ENCODE measurements at places on chromosomes 12 and 14. TPM values are rescaled to one million over a fixed set of nuclear protein-coding genes. Genes with fewer than 3 reads are reported as not detected.

Gene TDRD9
- total RNA-seq, result 0.22 TPM

DNA sequence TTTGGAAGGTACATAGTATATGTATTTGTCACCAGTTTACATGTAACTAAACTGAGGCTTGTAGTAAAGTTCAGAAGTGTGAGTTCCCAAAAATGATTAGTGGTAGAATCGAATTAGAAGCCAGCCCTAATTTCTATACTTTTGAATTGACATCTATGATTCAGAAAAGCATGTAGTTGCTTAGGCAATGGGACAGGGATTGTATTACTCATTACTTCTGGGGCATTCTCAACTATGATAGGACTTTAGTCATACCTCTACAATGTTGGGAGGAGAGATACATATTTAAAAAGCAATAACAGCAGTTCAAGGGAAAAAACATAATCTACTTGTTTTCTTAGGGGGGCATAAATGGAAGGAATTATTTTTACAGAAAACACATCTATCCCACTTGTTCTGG lies 277.9 kb upstream of the E2F7 start:
- H3K27me3 ChIP-seq, result no peaks in the 10 kb centered on the region
- H3K4me3 ChIP-seq, result no peak overlapping the region
- H3K36me3 ChIP-seq, result no peaks in the 10 kb centered on the region
- no peak for DNase-seq

Gene SLC2A14
- not detected for total RNA-seq

Gene CDKN3
- 1.1 TPM for total RNA-seq

GRCh38 chr14:47278233-47278842 lies 397.1 kb downstream of the MDGA2 start:
- no peak overlapping the region for H3K4me3 ChIP-seq
- H3K36me3 ChIP-seq, result no peaks in the 10 kb centered on the region
- no peak for DNase-seq
- no peak overlapping the region for H3K27ac ChIP-seq

Gene DCN
- total RNA-seq, result not detected

GRCh38 chr12:100964028-100964427 lies 169.5 kb downstream of the ANO4 start:
- no peaks in the 10 kb centered on the region for H3K36me3 ChIP-seq
- H3K4me1 ChIP-seq, result no peaks in the 10 kb centered on the region
- H3K27me3 ChIP-seq, result peaks cover 14% of the 10 kb centered on the region
- no peak overlapping the region for H3K4me3 ChIP-seq
- H3K27ac ChIP-seq, result no peak overlapping the region

GRCh38 chr14:91095178-91095577 lies 18.7 kb upstream of the DGLUCY start:
- H3K36me3 ChIP-seq, result no peaks in the 10 kb centered on the region
- peak overlapping the region; percentile 18 for H3K27ac ChIP-seq
- peaks cover 3% of the 10 kb centered on the region for H3K4me1 ChIP-seq
- no peak overlapping the region for H3K4me3 ChIP-seq
- DNase-seq, result no peak
- no peaks in the 10 kb centered on the region for H3K27me3 ChIP-seq

DNA sequence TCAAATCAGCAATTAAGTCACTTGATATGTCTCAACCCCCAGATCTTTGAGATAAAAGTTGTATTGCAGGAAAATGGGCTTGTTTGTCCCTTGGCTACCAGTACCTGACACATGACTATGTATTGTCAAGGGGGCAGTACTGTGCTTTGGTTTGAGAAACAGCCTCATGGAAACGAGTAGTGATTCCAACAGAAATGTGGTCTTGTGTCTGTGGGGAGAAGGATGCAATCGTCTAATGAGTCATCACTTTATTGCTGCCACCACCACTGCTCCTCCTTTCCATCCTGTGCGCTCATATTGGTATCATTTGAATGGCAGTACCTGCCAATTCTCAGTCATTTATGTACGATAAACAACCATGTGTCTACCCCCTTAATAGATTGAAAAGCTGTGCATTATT lies 72.8 kb upstream of the ARHGAP5 start:
- no peak for DNase-seq
- H3K4me3 ChIP-seq, result no peak overlapping the region
- no peak overlapping the region for H3K27ac ChIP-seq
- no peaks in the 10 kb centered on the region for H3K4me1 ChIP-seq

DNA sequence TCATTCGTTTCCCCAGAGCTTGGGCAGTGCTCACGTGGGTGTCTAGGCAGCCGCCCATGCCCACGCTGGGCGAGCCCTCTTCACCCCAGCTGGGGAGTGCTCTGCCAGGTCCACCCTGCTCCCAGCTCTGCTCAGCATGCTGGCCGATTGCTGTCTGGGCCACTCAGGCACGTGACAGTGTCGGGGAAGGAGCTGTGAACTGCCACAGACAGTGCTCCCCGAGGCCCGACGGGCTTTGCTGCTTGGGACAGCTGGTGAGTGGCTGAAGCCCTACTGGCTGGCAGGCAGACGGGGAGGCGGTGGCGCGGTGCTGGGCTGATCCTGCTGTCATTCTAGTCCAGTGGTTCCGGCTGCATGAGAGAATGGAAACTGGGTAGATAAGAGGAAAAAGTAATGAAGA lies 15.8 kb downstream of the NOC4L start:
- peaks cover 22% of the 10 kb centered on the region for H3K4me1 ChIP-seq
- no peak overlapping the region for H3K27ac ChIP-seq
- H3K36me3 ChIP-seq, result no peaks in the 10 kb centered on the region

GRCh38 chr14:93713726-93714405 lies 74.4 kb downstream of the PRIMA1 start:
- no peak overlapping the region for H3K27ac ChIP-seq
- H3K4me3 ChIP-seq, result no peak overlapping the region
- no peaks in the 10 kb centered on the region for H3K4me1 ChIP-seq
- DNase-seq, result no peak
- H3K27me3 ChIP-seq, result peaks cover 15% of the 10 kb centered on the region
- H3K36me3 ChIP-seq, result no peaks in the 10 kb centered on the region

Gene GLS2
- total RNA-seq, result 11.5 TPM

DNA sequence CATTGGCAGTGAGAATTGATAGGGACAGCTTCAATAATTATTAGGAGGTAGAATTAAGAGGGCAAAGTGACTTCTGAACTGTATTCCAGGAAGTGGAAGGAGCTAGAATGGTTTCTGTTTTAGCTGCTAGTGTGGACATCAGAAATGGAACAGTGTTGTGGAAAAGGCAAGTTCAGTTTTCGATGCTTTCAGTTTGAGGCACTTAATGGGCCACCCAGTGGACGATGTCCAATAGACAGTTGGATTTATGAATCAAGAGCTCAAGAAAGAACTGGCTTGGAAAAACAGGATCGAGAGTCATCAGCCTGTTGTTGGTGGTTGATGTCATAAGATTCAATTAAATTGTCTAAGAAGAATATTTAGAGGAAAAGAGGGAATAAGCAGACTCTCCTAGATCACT lies 136.3 kb downstream of the DYRK2 start:
- H3K36me3 ChIP-seq, result no peaks in the 10 kb centered on the region
- no peak overlapping the region for H3K4me3 ChIP-seq
- peaks cover 17% of the 10 kb centered on the region for H3K4me1 ChIP-seq
- peak overlapping the region; percentile 54 for H3K27ac ChIP-seq

Gene LHX5
- total RNA-seq, result not detected

Gene DDX51
- 57.9 TPM for total RNA-seq

DNA sequence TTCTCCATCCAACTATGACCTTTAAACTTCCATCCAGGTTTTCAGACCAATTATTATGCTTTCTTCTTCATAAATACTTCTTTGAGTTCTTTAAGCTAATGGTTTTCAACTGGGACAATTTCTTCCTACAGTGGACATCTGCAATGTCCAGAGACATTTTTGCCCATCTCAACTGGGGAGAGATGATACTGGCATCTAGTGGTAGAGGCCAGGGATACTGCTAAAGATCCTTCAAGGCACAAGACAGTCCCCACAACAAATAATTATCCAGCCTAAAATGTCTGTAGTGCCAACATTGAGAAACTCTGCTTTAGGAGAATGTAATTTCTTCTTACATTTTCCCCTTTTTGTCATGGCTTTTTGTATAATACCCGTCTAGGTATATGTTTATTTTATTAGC lies 10.6 kb downstream of the TRHDE start:
- no peak for DNase-seq
- H3K4me1 ChIP-seq, result no peaks in the 10 kb centered on the region

Gene INHBE
- not detected for total RNA-seq

Gene FLRT2
- total RNA-seq, result not detected

DNA sequence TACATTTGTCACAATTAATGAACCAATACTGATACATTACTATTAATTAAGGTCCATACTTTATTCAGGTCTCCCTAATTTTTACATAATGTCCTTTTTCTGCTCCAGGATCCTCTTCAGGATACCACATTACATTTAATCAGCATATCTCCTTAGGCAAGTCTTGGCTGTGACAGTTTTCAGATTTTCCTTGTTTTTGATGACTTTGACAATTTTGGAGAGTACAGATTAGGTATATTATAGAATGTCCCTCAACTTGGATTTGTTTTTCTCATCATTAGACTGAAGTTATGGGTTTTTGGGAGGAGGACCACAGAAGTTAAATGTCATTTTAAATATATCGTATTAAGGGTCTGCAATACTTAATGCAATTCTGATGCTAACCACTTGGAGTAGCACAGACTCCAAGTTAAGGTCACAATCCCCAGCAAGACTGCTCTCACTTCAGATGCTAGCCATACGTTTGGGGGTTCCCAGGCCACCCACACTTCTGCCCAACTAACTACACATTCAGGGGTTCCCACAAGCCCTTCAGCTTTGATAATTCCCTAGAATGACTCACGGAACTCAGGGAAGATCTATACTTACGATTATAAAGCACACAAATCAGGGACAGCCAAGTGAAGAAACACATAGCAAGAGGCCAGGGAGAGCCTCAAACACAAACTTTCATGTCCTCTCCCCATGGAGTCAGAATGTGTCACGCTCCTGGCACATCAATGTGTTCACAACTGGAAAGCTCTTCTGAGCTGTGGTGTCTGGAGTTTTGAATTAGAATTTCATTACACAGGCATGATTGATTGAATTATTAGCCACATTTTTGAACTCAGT lies 17.0 kb upstream of the NUBPL start:
- H3K4me1 ChIP-seq, result no peaks in the 10 kb centered on the region
- no peak overlapping the region for H3K27ac ChIP-seq
- H3K4me3 ChIP-seq, result no peak overlapping the region
- DNase-seq, result no peak

DNA sequence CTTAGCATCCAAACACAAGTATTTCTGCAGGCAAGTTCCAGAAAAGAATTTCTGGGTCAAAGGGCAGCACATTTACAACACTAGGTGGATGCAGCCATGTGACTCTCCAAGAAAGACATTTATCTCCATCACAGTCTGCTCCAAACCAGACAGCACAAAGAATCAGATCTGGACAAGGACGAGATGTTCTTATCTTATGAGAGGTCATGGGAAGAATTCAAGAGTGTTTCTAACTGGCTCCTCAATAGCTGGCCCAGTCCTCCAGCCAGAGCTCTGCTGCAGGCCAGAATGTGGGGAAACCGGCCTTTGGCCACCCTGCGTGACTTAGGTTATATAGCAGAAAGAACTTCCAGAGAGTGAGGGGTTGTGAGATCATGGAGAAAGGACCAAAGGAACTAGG lies 17.4 kb downstream of the TMEM119 start:
- H3K27ac ChIP-seq, result no peak overlapping the region
- H3K4me1 ChIP-seq, result peaks cover 16% of the 10 kb centered on the region
- no peaks in the 10 kb centered on the region for H3K27me3 ChIP-seq
- no peak overlapping the region for H3K4me3 ChIP-seq
- H3K36me3 ChIP-seq, result no peaks in the 10 kb centered on the region

DNA sequence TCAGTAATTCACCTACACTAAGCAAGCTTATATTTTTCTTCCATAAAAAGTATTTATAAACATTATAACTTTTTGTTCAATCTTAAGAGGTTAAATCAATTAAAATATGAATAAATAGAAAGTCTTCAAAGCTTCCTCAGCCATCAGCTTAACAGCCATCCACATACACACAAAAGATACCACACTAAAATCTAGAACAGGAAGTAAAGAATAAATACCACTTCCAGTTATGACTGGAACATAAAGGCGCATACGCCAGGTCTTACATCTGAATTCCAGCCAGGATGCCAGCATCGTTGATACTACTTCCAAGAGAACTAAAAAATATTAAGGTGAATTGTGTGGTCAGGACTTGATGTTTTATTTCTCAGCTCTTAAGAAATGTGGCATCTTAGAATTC lies 17.0 kb downstream of the SIX1 start:
- peaks cover 2% of the 10 kb centered on the region for H3K4me1 ChIP-seq
- H3K27me3 ChIP-seq, result peaks cover 26% of the 10 kb centered on the region
- no peak overlapping the region for H3K27ac ChIP-seq
- DNase-seq, result no peak

- no peaks in the 10 kb centered on the region for H3K27me3 ChIP-seq
- no peak for DNase-seq
- no peak overlapping the region for H3K27ac ChIP-seq
- H3K4me1 ChIP-seq, result no peaks in the 10 kb centered on the region
- H3K36me3 ChIP-seq, result no peaks in the 10 kb centered on the region
These were observed 58.1 kb upstream of the KITLG start for GRCh38 chr12:88638388-88638787.

Gene ZFYVE21
- 16.9 TPM for total RNA-seq

GRCh38 chr12:92045852-92046251 lies 99.8 kb downstream of the BTG1 start:
- DNase-seq, result no peak
- peaks cover 74% of the 10 kb centered on the region for H3K4me1 ChIP-seq
- no peaks in the 10 kb centered on the region for H3K27me3 ChIP-seq

Measured in naive thymus-derived CD8-positive, alpha-beta T cell (primary cell).